Stimulated activated CD8-positive, alpha-beta memory T cell treated with anti-CD3 and anti-CD28 coated beads, Interleukin-12 subunit alpha, Interleukin-12 subunit beta, amount 100 ng/mL, for 4 hours (primary cell): ENCODE measurements at places on chromosomes 7 and 10.

- no peak for DNase-seq
Measured at GRCh38 chr7:5584821-5585220, 161.2 kb upstream of the TNRC18 start.

GRCh38 chr7:107233174-107233573, 64.4 kb downstream of the HBP1 start:
- DNase-seq, result no peak

GRCh38 chr10:117617659-117618058, 75.1 kb downstream of the EMX2 start:
- DNase-seq, result no peak

DNA sequence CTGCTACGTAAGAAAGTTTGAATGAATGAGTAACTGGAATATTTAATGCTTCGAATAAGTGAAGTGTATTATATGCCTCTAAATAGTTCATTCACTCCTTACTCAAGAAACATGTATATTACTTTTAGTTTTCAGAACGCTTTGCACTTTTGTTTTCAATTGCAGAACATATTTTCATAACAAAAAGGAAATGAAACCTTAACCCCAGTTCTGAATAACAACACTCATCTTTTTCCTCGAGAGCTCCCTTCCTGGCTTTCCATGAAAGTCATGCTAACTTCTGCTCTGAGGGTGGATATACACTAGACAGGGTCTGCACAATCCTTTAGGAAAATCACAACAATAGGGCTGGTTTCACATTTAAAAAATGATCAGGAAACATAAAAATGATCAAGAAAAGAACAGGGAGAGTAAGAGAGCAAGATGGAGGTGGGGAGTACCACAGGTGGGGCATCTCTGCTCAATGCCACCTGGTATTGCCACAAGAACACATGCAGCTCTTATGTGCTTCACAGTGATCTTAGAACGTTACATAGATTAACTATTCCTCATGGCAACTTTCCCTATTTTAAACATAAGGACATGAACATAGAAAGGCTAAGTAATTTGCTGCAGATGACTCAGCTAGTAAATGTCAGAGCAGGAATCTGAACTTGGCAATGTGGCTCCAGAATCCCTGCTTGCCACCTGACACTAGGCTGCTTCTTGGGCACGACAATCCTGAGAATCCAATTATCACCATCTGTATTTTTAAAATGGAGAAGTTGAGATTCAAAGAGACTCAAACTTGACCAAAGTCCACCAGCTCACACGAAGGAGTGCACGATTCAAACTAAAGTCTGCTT, 219.5 kb upstream of the AOAH start:
- no peak for DNase-seq

DNA sequence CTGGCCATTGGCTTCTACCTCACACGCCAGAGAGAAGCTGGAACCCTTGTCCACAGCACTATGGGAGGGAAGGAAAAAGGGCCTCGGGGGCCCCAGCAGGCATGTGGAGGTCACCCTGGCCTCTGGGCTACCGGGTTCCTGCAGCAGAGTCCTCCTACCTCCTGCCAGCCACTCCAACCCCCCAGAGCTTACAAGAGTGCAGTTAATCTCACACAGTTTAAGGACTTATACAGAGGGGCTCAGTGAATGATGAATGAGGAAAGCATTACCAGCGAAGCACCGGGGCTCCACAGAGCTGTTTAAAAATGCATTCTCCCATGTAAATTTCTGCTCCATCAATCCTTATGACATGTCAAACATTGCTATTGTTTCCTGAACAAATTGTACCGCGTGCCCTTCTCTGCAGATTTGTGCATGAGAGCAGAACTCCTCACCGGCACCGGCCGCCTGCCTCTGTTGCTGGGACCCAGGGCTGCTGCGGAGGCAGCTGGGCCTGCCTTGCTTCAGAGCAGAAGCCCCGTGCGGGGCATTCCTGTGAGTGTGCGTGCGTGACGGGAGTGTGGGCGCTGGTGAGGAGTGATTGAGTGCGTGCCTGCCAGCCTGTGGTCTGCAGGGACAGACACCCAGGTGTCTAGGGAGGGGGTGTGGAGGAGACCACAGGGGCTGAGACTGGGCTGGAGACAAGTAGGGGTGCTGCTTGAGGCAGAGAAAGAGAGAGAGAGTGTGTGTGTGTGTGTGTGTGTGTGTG, 52.8 kb downstream of the C10orf105 start:
- no peak for DNase-seq

GRCh38 chr7:30232391-30232790, 52.0 kb upstream of the ZNRF2 start:
- no peak for DNase-seq

DNA sequence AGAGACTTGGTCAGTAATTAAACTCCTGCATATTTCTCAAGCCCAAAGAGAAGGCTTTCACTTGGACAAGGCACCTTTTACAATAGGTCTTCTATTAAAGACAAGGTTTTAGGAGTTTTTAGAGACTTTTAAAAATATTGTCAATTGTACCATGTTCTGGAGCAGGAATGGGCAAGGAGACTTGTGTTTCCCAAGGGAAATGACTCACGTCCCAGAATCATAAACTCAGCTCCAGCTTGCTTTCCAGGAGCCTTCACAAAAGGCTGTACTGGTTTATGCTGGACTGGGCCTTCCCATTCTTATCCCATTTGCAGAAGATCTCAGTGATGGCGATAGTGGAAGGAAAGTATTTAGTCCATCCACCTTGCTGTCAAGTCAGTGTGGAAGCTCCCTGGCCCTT, 7.8 kb upstream of the GLI3 start:
- DNase-seq, result no peak

GRCh38 chr10:132209130-132209529, 22.4 kb downstream of the DPYSL4 start:
- no peak for DNase-seq

DNA sequence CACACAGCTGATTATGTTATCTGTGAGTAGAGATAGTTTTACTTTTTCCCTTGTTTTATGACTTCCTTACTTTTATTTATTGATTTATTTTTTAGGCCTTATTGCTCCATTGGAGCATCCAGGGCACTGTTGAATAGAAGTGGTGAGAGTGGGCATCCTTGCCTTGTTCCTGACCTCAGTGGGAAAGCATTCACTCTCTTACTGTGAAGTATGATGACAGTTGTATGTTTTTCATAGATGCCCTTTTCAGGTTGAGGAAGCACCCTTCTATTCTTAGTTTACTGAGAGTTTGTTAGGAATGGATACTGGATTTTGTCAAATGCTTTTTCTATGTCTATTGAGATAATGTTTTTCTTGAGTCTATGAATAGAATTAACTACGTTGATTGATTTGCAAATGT, 88.6 kb downstream of the XRCC2 start:
- no peak for DNase-seq

GRCh38 chr7:152399344-152399743, 36.5 kb downstream of the KMT2C start:
- no peak for DNase-seq

DNA sequence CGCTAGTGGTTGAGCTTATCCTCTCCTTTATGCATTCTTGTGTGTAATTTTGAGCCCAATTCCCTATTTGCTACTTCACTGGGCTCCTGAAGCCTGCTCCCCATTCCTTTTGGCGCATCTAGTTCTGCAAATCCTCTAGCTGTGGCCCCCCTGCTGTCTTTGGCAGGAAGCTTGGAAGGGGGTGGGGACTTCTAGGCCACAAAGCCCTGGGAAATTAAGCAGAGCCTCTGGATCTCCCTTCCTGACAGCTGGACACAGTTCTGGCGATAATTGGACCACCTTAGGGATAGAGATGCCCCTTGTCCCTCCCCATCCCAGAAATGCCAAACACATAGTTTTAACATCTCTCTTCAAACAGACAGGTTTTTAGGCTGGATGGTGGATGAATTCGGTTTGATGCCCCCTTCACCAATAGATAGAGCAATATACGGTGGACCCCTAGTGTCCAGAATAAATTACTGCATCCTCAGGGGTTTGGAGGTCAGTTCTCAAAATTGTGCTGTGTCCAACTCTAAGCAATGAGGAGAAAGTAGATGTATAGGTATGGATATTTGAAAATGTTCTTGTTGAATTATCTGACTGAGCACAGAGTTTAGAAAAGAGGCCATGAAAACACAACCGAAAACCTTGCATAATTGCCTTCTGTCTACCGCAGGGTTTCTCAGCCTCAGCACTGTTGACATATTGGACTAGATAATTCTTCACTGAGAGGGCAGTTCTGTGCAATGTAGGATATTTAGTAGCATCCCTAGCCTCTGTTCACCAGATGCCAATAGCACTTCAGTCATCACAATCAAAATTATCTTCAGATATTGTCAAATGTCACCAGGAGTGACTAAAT, 75.5 kb downstream of the PAPSS2 start:
- no peak for DNase-seq

DNA sequence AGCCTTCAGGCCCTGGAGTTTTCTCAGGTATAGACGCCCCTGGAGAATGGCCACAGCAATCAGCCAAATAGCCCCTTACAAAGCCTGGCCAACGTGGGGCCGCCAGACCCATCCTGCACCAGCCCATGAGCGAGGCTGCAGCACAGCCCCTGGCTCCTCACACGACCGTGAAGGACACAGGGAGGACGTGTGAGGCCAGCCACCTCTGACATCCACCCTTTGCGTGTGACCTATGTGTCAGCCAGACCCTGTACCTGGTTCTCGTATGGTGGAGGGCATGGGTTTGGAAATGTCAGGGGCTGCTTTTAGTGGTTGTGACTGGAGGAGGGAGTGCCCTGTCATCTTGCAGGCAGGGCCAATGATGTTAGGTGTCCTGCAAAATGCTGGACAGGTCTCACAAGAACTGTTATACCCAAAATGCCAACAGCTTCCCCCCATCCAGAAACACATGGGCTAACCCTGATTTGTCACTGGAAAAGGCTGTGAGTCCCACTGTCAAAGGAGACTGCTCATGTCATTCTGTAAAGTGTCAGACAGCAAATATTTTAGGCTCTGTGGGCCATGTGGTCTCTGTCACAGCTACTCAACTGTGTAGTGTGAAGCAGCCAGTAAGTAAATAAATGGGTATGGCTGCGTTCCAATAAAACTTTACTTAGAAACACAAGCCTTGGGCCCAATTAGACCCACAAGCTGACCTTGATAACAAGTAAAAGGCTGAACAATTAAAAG, 30.0 kb downstream of the NOD1 start:
- no peak for DNase-seq

GRCh38 chr7:156100086-156100485, 287.8 kb upstream of the SHH start:
- DNase-seq, result no peak

DNA sequence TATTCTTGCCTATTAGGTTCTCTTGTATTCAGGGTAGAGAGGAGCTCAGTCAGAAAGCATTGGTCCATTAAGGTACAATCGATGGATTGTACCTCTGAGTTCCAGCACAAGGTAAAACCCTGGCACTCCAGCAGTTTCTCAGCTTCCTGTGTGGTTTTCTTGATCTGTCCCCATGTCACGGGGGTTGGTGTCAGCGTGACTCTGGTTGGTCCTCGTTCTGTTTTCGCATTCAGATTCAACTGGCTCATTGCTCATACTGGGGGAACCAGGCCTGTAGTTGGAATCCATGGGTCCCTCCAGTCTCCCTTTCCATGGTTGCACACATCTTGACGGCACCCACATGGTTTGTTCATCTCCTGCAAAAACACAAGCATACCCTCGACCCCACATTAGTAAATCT, 32.7 kb upstream of the RASGEF1A start:
- no peak for DNase-seq

DNA sequence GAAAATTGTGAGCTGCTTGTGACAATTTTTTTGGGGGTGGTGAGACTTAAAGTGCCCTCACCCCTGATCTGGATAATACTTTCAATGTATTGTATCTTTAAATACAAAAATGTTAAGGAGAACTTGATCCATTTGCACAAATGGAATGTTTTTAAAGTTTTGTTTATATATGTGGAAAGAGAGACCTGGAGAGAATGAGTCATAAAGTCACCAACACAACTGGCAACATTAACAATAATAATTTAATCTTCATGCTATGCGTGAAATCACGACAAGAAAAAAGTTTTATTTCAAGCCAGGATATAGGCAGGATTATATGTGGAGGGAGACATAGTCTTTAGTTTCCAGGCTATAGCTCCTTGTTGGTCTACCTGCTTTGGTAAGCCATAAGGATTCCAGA, 537.5 kb downstream of the GPAM start:
- no peak for DNase-seq

DNA sequence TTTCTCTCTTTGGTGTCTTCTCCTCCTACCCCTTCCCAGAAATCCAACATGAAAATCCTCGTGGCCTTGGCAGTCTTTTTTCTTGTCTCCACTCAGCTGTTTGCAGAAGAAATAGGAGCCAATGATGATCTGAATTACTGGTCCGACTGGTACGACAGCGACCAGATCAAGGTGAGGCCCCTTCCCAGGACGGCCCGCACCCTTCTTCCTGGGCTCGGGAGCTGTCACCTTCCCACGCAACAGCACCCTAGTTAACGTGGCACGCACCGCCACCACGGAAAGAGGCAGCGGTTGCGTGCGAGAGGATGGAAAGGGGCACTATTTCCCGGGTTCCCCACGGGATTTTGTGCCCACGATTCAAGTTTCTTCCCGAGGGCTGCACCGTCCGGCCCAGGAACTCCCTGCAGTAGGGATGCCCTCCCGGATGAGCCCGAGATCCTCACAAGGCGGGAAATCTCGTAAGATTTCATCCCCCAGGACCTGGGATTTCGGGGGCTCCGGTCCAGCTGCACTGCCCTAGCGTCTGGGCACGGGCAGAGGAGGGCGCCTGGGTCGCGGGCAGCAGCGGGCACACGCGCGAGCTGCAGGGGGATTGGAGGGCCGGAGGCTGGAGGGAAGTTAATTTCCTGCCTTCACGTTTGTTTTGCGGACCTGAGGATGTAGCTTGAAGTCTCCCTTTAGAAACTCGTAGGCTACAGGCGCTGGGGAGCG, 834 bp downstream of the TAC1 start:
- DNase-seq, result no peak

- no peak for DNase-seq
Measured at GRCh38 chr10:114916653-114917052, 21.3 kb upstream of the TRUB1 start.

DNA sequence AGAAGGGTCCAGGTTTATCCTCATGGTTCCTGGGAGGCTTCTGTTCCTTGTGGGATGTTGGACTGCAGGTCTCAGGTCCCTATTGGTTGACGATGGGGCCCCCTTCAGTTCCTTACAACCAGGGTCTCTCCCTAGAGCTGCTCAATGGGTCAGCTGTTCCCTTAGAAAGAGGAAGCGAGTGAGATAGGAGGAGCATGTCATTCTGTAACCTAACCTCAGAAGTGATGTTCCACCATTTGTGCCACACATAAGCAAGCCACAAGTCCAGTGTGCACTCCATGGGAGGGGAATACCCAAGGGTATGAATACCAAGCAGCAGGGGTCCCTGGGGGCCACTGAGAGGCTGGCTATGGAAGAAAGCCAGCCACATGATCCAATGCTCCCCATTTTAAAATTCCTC, 192.7 kb downstream of the GATA3 start:
- no peak for DNase-seq

GRCh38 chr7:77907281-77907680, 108.7 kb downstream of the PHTF2 start:
- no peak for DNase-seq

GRCh38 chr7:131607291-131608115, 51.1 kb upstream of the PODXL start:
- DNase-seq, result no peak

DNA sequence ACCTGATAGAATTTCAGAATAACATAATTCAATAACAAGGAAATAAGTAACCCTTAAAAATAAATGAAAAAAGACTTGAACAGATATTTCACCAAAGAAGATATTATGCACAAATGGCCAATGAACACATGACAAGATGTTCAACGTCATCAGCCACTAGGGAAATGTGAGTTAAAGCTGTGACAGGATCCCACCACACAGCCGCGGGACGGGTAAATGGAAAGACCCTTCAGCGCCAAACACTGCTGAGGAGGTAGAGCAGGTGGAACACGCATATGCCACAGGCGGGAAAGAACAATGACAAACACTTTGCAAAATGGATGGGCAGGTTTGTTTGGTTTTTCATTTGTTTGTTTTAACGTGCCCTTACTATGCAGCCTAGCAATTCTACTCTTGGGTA, 86.1 kb upstream of the RNF32 start:
- DNase-seq, result no peak
